ENCODE measurements at places on chromosomes 13 and 19. TPM values are rescaled to one million over a fixed set of nuclear protein-coding genes. Genes with fewer than 3 reads are reported as not detected.

DNA sequence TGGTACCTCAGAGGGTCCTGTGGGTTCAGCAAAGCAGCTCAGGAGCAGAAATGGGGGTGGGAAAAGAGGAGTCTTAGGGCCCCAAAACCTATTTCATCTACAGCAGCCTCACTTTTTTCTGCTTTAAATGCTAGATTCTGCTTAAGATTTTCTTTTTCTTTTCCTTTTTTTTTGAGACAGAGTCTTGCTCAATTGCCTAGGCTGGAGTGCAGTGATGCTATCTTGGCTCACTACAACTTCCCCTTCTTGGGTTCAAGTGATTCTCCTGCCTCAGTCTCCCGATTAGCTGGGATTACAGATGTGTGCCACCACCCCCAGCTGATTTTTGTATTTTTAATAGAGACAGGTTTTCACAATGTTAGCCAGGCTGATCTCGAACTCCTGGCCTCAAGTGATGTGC, 30.7 kb upstream of the WDFY2 start:
- DNase-seq: no peak

DNA sequence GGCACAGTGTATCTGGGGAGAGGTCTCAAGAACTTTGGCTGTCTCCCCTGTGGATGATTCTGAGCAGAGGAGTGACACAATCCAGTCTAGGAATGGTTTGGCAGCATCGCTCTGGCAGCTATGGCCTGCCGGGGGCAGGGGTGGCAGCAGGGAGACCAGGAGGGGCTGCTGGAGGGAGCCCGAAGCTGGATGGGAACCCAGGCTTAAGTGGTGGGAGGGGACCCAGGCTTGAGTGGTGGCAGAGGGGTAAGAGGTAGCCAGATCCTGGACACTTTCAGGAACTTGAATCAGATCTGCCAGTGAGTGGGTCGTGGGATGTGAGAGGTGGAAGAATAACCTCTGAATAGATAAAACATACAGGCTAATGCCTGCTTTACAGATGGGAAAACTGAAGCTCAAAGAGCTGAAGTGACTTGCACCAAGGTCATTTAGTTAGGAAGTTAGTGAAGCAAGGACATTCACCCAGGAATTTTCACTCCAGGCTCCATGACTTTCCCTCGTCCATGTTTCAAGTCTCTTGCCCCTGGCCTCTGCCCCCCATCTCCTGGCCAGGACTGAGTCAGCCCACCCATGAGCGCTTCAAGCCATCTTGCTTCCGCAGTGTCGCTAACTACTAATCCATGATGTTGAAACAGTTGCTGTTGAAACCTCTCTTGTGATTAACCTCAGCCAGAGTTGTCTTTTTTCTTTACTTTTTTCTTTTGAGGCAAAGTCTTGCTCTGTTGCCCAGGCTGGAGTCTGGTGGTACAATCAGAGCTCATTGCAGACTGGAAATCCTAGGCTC, 29.9 kb upstream of the C1QTNF9 start:
- peak; percentile 51 for DNase-seq

DNA sequence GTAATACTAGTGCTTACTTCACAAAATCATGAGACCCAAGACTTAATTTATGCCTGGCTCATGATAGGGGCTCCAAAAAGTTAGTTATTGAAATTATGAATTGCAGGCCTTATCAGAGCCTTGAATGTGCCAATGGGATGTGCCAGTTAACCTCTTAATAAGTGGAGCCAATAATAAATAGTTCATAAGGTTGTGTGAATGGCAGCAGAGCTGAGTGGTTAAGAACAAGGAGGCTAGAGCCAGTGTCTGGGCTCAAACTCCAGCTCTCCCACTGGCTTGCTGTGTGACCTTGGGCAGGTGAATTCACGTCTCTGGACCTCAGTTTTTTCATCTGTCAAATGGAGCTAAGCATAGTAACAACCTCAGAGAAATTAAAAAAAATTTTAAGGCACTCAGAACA, 133.7 kb downstream of the IER2 start:
- DNase-seq: no peak

DNA sequence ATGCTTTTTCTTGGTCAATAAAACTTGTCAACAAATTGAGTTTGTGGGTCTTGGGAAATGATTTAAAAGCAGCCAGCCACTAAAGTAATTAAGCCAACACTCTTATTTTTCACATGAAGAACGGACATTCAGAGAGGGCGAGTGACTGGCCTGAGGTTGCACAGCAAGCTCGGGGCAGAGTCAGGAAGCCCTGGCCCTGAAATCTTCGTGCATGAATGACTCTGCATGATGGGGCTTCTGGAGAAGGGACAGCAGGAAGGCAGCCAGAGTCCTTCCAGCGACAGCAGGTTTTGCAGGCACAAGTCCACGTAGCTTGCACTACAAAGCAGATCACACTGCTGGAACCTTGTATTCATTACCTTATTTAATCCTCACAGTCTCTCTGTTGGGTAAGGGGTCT, 232.5 kb downstream of the ZNF536 start:
- DNase-seq: no peak

- DNase-seq: peak; percentile 81
Observed at GRCh38 chr19:1183543-1184172, 9.6 kb upstream of the SBNO2 start.

DNA sequence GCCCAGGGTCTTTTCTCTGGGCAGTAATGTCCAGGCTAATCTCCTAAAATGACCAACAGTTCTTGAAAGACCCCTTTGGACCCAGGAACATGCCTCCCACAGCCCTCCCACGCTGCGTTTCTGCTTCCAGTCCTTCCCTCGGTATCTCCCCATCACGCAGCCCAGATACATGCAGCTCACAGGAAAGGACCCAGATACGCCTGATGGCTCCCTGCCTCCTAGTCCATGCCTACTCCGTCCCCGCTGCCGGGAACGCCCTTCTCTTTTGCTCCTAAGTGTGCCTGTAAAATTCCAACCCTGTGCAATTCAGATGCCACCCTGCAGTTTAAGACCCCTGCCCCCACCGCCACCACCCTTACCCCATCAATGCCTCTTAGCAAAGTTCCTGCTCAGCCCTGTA, 778 bp downstream of the MUC16 start:
- no peak for DNase-seq

- peak; percentile 62 for DNase-seq
Observed at GRCh38 chr19:48997972-48998371, 4.3 kb downstream of the RUVBL2 start.

GRK1 gene
- total RNA-seq: not detected

DNA sequence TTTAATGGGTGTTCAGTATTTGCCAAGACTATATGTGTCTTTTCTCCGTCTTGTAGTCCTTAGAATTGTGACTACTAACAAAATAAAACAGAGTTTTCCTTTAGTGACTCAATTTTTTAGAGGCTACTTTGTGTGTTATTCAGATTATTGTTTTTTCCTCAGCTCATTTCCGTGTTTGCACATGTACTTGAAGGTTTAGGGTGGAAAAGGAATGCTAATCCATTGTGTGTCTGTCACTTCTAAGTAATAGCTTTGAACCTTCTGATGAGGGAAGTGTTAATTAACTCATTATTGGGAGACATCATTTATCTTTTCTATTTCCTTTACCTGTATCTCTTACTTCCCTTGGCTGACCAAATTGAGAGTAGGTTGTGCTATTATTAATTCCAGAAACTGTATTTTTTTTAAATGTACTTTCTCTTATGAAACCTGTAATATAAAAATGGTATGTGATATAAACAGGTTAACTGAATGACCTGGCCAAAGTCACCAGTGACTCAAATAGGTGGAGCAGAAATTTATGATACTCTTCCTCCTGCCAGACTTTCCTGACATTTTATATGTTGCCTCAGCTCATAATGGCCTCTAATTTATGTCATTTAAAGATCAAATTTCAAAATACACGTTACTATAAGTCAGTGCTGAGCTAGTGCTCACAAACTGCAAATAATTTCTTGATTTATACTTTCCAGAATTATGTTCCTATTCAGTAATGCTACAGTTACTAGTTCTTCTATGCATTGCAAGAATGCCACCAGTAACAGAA, 88.8 kb downstream of the LMO7 start:
- no peak for DNase-seq

DNA sequence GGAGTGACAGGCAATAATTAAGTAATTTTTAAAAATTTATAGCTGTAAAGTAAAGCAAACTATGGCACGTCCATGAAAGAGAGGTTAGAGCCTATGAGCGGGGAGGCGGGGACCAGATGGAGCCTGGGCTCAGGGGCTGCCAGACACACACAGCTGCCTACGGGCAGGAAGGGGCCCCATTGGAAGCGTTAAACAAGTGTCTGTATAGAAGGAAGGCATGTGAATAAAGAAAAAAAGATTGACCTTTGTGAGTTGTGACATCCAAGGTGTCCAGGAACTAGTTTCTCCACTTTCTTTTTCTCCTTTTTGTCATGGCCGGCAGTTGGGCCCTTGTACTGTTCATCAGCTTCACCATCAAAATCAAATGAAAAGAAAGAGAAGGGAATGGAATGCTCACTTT, 56.8 kb downstream of the LRCH1 start:
- DNase-seq: no peak

GNA15 gene
- 9.7 TPM for total RNA-seq

- DNase-seq: no peak
Observed at GRCh38 chr13:35347679-35348205, 128.7 kb downstream of the MAB21L1 start.

DNA sequence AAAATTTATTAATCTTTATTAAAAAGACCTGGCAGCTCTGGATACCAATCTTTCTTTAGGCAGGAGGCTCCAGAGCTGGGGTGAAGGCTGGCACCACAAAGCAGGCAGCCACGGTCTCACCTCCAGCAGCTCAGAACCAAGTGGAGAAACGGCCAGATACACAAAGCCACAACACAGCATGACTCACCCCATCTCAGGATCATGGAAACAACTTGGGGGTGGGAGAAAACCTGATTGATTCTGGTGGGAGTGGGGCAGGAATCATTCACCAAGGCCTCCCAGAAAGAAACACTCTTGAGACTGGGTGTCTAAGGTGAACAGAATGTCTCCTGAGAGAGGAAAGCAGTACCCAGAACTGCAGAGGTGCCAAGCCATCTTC, 64.2 kb downstream of the CRYL1 start:
- DNase-seq: no peak

- DNase-seq: no peak
Observed at GRCh38 chr13:101026736-101027398, 352.3 kb upstream of the TMTC4 start.

DNA sequence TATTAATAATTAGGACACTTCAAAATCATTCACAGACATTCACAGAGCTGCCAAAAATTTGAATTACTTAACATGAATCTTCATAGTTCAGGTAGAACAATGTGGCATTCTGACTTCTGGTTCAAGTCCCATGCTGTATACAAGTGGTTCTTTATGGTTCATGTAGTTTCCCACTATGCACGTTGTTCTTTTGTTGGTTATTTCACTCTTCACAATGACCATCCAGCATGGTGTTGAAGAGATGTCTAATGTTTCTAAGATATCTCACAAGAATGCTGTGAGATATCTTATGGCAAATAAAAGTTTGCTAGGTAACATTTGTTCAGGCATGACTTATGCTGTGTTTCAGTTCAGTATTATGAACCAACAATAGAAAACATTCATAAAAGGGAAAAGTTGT, 88.2 kb upstream of the SLITRK6 start:
- no peak for DNase-seq

GRCh38 chr19:40807147-40808020, 8.4 kb downstream of the EGLN2 start:
- no peak for DNase-seq

DNA sequence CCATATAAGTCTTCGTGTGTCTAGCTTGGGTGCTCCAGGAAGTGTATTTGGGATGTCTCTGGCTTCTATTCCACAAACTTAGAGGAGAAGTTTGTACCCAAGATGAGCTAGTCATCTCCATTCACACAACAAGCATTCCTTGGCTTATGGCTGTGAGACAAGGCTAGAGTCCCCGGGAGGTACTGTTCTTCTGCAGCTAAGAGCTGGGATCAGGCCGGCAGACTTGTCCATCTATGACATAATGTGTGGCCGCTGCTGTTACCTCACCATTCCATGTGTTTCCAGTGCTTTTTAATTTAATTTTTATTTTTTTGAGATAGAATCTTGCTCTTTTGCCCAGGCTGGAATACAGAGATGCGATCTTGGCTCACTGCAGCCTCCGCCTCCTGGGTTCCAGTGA, 20.7 kb downstream of the GATAD2A start:
- DNase-seq: no peak

DNA sequence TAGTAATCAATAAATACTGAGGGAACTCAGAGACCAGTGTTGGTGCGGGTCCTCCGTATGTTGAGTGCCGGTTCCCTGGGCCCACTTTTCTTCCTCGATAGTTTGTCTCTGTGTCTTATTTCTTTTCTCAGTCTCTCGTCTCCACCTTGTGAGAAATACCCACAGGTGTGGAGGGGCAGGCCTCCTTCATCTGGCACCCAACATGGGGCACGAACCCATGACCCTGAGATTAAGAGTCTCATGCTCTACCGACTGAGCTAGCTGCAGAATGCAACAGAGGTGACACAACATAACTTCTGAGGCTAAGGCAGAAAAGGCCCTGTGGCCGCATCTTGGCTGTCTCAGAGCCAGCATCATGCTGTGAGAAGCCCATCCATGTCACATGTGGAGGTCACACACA, 5.3 kb upstream of the ZNF613 start:
- DNase-seq: no peak

COL4A2 gene
- 174 TPM for total RNA-seq

SLITRK6 gene
- 0.42 TPM for total RNA-seq

- DNase-seq: no peak
Observed at GRCh38 chr13:37168926-37169325, 63.5 kb upstream of the CSNK1A1L start.

PEAK3 gene
- total RNA-seq: 0.43 TPM

FGF21 gene
- not detected for total RNA-seq

- peak; percentile 56 for DNase-seq
Observed at GRCh38 chr19:37251308-37252229, 33.6 kb downstream of the ZNF383 start.

DNA sequence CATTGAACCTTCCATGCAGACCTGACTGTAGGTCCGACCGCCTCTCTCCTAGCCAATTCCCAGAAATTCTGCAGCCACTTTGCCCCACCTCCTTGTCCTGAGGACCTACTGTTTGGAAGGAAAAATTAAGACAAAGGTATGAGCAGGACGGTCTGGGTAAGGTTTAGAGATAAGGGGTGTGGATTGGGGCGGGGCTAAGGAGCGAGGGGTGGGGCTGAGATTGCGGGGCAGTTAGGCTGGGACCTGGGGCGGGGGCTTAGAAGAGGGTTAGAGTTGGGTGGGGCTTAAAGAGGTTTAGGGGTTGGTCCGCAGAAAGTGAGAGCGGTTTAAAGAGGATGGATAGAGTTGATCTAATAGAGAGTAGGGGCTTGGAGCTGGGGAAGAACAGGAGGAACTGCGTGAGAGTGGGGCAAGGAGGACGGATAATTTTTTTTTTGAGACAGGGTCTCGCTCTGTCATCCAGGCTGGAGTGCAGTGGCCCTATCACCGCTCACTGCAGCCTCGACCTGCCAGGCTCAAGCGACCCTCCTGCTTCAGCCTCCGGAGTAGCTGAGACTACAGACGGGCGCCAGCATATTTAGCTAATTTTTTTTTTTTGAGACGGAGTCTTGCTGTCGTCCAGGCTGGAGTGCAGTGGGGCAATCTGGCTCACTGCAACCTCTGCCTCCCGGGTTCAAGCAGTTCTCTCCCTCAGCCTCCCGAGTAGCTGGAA, 1.7 kb upstream of the ZNF865 start:
- DNase-seq: no peak

RAB3A gene
- 7.3 TPM for total RNA-seq

All from adrenal gland (tissue), 19 donors.